GM04504 (cell line): ENCODE measurements at places on chromosomes 4 and X.
A peak's percentile ranks its signal among the peaks of the same experiment; 100 is the strongest.

DNA sequence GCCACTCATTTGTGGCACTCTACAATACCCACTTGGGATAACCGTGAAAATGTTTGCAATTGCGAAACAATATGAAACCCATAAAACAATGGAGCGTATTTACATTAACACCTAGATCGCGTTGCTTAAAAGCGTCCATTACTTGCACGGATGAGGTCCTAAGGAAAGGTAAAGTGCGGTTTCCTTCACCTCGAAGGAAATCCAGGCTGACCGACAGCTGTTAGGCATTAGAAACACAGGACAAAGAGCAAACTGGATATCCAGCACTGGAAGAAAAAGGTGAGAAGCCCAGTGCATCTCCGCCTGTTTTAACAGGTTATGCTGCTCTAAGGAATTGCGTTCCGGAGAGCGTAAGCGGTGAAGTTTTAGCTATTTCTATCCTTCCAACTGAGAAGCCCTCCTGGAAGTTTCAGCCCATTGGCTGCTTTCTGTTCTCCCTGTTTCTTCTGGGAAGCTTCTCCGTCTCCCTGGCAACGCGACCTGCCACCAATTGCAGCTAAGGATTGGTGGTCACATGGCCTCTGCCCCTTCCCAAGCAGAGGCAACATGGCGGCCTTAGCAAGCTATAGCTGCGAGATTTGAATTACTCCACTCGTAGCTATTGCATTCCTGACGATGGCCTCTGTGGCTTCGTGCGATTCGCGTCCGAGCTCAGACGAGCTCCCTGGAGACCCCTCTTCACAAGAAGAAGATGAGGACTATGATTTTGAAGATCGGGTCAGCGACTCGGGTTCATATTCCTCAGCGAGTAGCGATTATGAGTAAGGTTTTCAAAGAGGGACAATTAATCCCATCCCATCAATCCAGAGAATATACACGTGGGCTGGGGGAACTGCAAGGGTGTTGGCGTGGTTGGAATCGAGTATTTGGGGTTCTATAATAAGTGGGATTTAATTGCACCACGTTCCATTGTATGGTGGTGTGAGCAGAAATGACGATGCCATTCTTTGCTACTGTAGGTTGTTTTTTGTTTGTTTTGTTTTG is at the start of gene INTU:
Gene INTU (plus strand): TSS at position 538 of the 984 bp plus-strand sequence. CDS start 78 bp downstream, at position 616.
- peak; percentile 89 for DNase-seq

DNA sequence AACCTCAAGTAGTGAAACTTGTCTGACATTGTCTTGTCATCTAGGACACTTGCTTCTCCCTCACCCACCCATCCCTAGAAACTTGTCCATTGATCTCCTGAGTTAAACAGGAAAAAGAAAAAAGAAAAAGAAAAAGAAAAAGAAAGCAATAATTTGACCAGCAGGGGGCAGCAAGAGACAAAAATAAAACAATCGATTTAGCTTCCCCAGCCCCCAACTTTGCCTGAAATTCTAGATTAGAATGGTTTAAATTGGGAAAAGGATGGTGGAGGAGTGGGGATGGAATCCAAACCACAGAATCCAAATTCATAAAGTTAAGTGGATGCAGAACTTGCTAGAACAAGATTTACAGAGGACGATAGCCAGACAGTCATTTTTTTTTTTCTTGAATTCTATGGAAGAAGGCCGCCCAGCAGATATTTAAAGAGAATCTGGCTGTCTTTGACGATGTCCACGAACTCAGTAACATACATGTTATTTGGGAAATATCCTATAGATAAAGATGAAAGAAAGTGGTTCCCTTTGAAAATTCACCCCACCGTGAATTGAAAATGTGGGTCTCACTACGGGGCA is 282.9 kb downstream of the USP46 start:
- DNase-seq = peak; percentile 26

- DNase-seq = no peak
Observed at GRCh38 chr4:108683479-108683878, 33.1 kb downstream of the OSTC start.

- DNase-seq = no peak
Observed at GRCh38 chr4:177480795-177481194, 38.6 kb upstream of the AGA start.

GRCh38 chr4:153592064-153592463 is 92.0 kb upstream of the TLR2 start:
- DNase-seq = no peak

DNA sequence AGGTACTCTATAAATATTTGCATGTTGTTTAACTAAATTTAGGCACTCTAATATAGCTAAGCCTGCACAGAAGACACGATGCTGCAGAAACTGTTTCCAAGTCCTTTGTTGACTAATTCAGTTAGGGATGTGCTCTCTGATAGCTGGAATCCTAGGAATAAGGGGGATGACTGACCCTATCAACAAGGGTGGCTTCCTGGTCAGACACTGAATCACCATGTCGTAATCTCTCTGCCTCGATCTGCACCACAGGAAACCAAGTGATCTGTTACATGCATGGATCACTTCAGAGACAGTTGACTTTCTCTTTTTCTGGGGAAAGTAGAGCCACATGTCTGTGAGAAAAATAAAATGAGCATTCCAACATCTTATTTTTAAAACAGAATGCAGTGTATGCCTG is 169.1 kb downstream of the GUCY2F start:
- no peak for DNase-seq

- no peak for DNase-seq
Observed at GRCh38 chr4:182062458-182062857, 180.7 kb upstream of the TENM3 start.

GRCh38 chr4:2915789-2916188 is 47.4 kb downstream of the NOP14 start:
- DNase-seq = no peak

GRCh38 chr4:8550691-8551090 is 29.5 kb upstream of the GPR78 start:
- DNase-seq = no peak

- no peak for DNase-seq
Observed at GRCh38 chrX:26762253-26762652, 546.3 kb downstream of the MAGEB5 start.

- DNase-seq = no peak
Observed at GRCh38 chrX:53715346-53715924, 28.9 kb upstream of the HUWE1 start.

DNA sequence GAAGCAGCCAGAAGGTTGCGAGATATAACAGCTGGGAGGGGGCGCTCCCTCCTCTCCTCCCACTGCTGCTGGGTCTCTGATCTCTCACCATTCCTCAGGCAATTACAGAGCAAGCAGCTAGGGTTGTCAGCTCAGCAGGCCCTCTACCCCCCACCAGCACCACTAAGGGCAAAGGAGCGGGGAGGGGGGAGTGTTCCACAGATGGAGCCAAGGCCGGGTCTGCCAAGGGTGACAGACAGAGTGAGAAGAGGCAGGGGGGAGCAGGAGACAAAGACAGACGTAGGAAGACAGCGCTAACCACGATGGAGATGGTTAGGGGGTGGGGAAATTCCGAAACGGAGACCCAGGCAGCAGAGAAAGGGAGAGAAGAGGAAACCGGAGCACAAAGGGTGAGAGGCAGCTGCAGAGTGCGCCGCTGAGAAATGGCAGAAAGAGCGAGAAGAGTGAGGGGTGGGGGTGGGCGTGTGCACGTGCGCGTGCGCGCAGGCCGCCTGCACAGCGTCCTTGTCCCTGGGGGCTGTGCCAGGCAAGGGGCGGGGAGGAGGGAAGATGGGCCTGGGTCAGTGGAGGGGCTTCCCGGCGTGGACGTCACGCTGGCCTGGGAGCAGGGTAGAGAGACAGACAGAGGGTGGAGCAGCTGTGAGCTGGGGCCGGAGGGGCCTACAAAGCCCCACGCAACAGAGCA is 6.9 kb downstream of the L1CAM start:
- DNase-seq = no peak

- DNase-seq = no peak
Observed at GRCh38 chr4:145839151-145839550, 99.5 kb downstream of the ZNF827 start.

DNA sequence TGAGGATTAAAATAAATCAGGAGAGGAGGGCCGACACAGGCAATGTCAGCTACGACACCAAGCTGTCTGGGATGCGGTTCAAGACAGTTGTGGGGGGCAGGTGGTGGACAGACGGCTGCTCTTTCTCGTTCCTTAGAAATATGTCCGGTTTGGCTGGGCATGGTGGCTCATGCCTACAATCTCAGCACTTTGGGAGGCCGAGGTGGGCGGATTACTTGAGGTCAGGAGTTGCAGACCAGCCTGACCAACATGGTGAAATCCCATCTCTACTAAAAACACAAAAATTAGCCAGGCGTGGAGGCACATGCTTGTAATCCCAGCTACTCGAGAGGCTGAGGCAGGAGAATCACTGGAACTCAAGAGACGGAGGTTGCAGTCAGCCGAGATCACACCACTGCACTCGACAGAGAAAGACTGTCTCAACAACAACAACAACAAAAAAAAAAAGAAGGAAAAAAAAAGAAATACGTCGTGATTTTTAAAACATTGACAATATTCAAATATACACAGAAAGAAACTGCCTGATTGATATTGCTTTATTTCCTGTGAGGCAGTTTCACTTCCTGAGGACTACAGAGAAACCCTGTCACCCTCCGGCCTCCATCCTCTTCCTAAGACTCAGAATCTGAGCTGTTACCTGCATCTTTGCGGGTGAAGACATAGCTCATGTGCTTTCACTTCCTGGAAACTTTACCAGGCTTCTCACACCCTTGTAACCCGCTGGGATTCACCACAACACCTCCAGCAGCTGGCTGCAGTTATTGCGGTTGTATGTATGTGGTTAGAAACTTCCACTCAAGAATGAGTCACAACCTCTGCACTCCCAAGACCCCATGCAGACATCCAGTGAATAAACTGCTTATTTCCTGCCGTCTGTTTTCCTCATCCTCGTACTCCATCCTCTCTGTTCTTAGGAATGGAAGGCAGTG is 63.8 kb upstream of the STS start:
- peak; percentile 88 for DNase-seq

- no peak for DNase-seq
Observed at GRCh38 chr4:100609810-100610209, 92.0 kb upstream of the EMCN start.

DNA sequence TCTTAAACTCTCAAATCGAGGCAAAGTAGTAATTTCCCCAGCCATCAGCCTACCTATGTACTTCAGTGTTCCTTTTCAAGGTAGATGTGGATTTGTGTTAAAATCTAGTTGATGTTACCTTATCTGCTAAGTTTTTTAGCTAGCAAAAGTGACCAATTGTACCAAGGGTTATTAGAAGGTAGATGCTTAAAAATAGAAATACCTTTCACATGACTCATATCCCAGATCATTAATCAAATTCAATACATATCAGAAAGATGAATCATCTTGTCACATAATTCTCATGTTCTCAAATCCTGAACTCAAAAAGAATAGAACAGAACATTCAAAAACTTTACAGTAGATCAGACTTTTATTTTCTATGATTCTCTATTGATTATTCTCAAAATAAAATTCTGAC is 3.5 kb downstream of the ENAM start:
- no peak for DNase-seq

DNA sequence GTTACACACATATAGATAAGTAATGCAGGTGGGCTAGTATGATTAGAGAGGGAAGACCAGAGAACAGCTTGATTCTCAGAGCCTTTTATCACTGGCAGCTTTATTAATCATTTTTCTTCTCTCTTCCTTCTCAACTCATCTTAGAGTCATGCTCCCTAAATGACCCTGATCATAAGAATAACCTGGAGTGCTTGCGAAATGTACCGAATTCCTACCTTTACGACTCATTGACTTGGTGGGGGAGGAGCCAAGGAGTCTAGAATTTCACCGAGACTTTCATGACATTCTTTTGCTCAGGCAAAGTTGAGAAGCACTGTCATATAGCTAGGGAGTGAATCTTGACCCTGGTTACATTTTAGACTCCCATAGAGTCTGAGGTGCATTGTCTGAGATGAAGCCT is 298.9 kb upstream of the PUDP start:
- DNase-seq = no peak

GRCh38 chr4:113962016-113962347 is 17.5 kb downstream of the ARSJ start:
- no peak for DNase-seq

- no peak for DNase-seq
Observed at GRCh38 chrX:85851418-85851817, 195.9 kb downstream of the CHM start.

DNA sequence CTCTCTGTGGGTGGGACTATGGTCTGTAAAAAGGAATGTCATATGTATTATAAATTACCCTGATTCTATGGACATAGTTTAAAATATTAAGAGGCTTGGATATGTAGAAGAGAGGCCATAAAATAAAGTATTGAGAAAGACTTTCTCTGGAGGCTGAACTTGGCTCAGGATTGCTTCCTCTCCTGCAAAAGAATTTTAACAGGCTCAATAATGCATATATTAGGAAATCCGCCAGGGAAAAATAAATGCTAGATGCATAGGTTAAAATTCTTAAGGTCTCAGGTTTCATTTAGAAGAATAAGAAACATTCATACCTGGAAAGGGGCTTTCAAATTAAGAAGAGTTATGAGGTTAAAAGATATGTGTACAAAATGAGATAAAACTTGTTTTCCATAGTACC is 424.3 kb downstream of the ARAP2 start:
- DNase-seq = no peak
